Upper lobe of right lung (tissue), 1 donor: ENCODE measurements at places on chromosomes 12 and 14. TPM values are rescaled to one million over a fixed set of nuclear protein-coding genes. Genes with fewer than 3 reads are reported as not detected.

DNA sequence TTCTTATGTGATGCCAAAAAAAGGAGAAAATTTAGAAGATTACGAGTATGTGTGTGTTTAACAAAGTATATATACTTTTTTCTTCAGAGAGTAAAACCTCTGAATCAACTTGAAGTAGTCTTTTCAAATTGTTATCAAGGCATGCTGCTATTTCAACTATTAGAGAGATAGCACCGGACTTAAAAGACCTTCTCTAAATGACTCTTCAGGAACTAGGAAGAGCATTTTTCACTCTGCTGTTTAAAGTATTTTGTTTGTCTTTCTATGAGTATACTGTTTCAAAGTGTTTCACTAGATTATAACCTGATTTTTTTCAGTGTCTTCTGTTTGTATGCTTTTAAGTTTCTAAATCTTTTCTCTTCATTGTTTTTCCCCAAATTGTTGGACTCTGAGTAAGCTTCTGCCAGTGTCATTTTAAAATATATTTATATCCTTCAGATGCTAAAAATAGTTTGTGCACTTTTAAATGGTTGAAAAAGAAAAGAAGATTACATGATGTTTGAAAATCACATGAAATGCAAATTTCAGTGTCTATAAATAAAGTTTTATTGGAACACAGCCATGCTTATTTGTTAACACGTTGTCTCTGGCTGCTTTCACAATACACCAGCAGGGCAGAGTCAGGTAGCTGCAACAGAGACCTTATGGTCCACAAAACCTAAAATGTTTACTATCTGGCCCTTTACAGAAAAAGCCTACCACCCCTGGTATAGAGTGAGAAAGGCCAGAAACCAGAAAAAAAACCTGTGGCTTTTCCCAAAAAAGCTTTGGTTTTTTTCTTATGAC lies 21.3 kb downstream of the CRADD start:
- no peak for DNase-seq

Gene RNASE2
- total RNA-seq = 4.1 TPM

Gene LGALS3
- total RNA-seq = 351 TPM

DNA sequence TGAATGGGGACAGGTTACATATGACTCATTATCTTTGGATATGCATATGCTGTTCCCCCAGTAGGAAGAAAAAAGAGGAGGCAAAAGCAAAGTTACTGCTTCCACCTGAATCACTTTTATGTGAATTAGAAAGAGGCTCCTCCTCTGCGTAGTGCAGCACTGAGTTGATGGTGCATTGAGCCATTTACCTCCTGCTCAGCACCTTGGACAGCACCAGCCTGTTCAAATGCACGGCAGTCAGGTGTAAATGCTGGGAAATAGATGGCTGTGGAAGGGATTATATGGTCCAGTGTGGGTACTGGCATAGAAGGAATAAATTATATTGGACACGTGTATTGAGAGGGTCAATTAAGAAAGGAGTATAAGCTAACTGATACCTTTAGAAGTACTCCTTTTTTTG lies 541.9 kb upstream of the SEL1L start:
- no peak for DNase-seq

DNA sequence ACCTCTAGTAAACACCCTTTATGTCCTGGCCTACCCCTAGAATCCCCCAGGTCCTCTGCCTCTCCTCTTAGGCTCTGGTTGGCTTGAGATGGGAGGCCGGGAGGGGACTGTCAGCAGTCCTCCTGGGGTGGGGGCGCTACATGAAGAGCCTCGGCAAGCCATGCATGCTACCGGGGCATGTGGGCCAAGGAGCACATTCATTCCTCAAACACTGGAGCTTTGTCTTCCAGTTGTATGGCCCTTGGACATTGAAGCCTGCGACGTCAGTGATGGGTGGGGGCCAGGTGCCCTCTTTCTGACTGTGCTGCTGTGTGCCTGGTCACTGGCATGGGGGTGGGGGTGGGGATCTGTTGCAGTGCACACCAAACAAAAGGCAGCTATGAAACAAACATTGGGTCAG lies 15.8 kb upstream of the CELA1 start:
- DNase-seq = no peak
